ENCODE measurements at places on chromosomes 16 and 17.

GRCh38 chr16:71933913-71934695 lies 38.8 kb downstream of the IST1 start:
- DNase-seq: peak; percentile 35

DNA sequence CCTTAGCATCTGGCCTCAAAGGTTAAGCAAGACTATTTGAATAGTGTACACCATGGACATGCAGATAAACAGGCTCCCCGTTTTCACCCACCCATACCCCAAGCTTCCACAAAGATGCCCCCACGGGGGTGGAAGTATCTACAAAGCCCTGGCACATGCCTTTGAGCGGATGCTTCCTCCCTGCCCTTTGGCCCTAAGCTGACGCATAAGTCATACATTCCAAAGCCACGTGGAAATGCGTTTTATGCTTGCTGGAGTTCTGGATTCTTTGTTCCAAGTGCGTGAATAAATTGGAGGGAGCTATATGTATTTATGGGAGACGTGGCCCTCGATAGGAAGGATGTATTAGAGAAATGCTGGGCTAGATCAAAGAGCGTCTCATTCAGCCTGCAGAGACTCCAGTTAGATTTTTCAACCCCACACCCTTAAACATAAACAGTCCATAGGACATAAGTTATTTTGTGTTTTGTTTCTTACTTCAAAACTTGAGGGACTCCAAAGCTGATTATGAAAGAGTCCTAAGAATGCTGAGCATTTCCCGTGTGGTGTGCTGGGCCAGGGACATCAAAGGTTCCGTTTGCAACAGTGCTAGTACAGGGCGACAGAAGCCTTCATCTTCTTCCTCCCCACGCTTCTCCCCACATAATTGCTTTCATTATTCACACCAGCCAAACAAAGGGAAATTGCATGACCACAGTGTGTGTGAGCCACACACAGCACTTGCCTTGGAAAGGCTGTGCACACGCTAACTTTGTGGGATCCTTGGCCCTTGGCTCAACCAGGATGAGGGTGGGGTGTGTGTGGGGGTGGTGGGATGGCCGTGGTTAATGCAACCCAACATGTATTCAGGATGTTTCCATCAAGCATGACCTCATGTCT lies 73.6 kb downstream of the WIPI1 start:
- peak; percentile 94 for DNase-seq

- DNase-seq: no peak
Observed at GRCh38 chr16:20099375-20099774, 25.7 kb upstream of the GPR139 start.

GRCh38 chr17:82021107-82021899 lies 1.4 kb downstream of the CENPX start:
- DNase-seq: peak; percentile 79

- no peak for DNase-seq
Observed at GRCh38 chr16:8583732-8584131, 6.6 kb downstream of the TMEM114 start.

DNA sequence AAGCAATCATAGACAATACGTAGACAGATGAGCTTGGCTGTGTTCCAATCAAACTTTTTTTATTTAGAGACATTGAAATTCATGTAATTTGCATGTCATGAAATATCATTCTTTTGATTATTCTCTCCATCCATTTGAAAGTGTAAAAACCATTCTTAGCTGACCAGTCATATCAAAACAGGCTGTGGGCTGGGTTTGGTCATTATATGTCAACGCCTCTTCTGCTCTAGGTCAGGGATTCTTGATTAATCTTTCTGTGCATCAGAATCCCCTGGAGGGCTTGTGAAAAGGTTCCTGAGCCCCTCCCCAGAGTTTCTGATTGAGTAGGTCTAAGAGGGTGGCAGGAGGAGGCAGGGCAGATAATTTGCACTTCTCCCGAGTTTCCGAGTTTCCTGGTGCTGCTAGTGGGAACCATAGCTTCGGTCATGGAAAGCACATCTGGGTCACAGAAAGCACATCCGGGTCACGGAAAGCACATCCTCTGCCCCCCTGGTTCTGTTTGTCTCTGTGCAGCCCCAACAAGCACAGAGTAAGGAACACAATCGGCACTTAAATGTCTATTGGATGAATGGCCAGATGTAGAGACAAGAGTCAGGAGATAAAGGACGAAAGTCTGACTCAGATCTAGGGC lies 16.4 kb downstream of the PIMREG start:
- DNase-seq: no peak

DNA sequence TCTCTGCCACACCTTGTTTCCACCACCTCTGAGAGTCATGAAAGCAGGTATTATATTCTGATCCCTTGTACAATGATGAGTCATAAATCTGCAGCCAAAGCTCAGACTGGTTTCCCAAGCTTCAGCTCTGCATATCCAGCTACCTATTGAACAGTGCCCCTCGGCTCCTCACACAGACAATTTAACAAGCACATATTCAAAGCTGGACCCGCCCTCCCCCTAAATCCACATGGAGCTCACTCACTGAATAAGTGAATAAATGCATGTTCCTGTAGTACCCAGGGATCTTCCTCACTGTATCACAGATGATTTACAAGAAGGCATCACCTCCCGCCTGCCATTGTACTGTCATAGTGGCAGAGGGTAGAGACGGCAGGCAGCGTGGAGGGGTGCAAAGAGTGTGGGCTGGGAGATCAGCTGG lies 516.4 kb downstream of the GRIN2A start:
- DNase-seq: no peak

GRCh38 chr17:8421571-8421970 lies 14.1 kb upstream of the NDEL1 start:
- DNase-seq: peak; percentile 7

DNA sequence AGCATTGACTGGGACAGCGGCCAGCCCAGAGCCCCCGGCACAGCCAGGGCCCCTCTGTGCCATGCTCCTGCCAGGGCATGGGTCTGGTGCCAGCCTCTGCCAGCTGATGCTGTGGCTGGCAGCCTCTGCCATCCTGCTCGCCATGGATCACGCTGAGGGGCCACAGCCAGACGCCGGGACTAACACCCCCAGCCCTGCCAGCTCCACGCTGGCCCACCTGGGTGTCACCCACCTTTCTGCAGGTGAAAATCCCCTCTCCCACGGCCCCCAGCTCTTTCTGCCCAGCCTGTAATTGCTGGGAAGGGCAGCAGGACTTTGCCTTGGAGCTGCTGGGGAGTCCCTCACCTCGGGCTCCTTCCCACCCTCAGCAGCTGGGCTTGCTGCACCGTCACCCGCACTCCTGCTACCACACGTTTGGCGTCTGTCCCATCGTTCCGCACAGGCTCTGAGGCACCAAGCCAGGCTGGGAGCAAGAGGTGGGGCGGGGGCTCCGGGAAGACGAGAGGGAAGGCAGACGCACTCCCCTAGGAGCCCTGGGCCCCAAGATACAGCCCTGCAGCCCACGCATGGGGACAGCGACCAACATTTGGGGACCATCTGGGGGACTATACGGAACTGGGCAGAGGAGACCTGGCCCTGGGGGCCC lies 42.0 kb upstream of the ACSF3 start:
- no peak for DNase-seq

- no peak for DNase-seq
Observed at GRCh38 chr17:54882371-54882770, 18.3 kb upstream of the TOM1L1 start.

DNA sequence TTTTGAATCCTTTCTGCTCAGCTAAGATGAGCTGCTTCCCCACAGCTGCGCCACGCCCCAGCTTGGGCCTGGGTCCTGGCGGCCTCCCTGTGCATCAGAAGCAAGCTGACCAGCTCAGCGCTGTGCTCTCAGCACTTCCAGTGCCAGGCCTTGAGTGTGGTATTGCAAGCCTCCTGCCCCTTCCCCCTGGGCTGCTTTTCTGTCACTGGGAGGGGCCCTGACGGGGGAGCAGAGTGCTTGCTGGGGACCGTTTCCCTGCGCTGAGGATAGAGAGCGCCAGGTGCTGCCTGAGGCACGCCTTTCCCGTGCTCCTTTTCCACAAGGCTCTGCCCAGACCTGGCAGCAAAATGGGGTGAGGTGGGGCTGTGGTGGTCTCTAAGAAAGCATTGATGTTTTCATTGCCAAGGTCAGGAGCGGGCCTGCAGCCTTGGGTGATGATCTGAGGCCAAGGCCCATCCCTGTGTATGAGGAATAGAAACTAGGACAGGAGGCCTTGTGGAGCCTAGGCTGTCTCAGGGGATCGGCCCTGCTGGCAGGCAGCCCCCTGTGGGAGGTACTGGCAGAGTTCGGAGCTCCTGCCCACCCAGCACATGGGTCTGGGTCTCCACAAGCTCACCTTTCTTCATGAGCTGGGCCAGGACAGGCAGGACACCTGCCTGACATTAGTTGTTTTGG lies 29.7 kb downstream of the POLR3E start:
- DNase-seq: no peak

DNA sequence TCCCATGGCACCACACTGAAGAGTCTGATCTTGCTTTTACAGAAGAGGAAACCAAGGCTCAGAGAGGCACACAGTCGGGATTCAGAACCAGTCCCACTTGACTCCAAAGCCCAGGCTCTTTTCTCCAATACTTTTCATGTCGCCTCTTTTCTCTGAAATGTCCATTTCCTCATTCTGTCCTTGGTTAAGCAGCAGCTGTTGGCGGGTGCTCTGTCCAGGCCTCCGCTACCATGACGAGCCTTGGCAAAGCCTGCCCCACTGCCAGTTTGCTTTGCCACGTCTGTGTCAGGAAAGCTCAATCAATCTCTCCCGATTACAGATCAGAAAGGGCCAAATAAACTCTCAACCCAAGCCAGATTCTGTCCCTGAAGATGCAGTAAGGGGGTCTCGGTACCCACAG lies 9.1 kb upstream of the CEP295NL start:
- no peak for DNase-seq

DNA sequence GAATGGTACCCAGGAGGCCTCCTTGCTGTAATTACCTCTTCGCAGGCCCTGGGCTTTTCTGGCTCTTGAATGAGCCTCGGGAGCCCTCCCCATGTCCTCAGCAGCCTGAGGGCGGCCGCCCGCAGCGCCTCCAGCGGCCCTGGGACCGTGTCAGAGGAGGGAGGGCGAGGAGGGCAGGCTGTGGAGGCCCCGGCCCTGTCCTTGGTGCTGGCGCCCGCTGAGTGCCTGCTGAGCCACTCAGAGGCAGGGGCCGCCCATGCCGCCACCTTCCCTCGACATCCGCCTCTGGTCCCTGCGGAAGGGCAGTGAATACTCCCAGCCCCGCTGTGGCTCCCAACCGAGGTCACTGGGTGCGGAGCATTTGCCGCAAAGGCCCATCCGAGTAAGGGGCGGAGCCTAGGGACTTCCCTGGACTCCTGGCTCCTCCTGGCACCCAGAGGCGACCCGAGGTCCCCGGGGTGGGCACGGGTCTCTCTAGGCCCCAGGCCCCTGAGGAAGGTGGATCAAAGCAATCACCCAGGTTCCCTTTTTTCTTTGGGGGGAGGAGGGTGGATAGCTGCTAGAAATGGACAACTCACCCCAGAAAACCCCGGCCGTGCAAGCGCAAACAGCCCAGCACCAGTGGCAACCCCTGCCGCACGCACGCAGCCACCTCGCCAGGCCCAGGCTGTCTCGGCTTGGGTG lies 2.8 kb downstream of the RBFOX3 start:
- peak; percentile 21 for DNase-seq

- DNase-seq: no peak
Observed at GRCh38 chr17:36524428-36524876, 10.2 kb downstream of the MYO19 start.

DNA sequence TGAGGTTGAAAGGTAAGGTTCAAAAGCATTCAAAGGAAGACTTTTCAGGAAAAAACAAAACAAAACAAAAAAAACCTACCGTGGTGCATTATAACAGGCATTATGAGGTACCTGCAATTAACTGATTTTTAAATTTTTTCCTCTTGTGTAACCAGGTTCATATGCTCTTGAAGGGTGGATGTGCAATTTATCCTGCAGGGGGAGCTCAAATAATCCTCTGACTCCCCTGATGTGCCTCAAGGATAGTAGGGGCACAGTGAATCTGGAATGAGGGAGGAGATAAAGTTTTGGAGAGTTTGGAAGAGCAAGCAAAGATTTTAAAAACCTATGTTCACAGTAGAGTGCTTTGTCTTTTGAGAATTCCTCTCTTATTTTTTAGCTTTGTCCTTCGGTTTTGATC lies 1349.4 kb downstream of the CDH8 start:
- DNase-seq: no peak

DNA sequence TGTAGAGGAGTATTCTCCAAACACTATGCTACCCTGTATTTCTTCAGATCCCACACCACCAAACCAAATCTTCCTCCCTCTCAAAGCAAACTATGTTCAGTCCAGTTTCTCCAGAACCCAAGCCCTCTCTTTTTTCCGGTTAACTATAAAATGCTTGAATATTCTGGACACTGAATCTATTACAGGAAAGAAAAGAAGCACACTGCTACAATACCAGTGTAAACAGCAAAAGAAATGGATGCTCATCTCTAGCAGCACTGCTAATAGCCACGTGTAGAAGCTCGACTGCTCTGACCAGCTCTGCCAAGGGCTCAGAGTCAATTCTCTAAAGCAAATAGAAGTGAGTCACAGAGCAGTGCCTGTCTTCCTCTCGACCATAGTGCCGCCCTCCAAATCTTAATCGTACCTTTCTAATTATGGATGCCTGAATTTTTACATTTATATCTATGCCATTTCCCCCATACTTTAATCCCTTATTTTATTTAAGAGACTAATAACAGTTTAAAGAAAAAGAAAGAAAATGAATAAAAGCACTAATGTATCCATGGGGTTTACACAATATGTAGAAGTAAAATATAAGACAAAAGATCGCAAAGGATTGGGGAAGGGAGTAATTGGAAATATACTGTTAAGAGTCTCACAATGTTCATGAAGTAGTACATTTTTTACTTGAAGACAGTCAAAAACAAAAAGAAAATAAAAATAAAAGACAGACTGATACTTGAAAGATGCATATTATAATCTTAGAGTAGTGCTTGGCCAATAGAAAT lies 154.5 kb downstream of the PARN start:
- no peak for DNase-seq

- no peak for DNase-seq
Observed at GRCh38 chr17:40500709-40501108, 714 bp downstream of the TNS4 start.

GRCh38 chr16:11034481-11034931 lies 90.1 kb downstream of the CLEC16A start:
- DNase-seq: peak; percentile 10

DNA sequence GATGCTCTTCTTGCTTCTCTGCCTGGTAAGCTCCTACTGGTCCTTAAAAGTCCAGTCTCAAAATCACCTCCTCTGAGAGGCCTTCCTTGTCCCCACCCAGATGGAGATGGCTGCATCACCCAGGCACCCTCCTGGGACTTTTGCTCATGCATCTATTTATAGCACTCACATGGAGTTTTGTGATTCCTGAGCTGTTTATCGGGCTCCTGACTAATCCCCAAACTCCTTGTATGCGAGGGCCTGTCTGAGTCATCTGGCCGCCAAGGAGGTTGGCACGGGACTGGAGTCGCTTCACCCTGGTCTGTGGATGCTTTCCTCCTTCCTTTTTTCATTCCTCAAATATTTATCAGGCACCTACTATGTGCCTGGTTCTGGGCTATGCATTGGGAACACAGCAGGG lies 2.3 kb upstream of the MAP2K3 start:
- peak; percentile 94 for DNase-seq

All from RPMI7951 (cell line).